Heart left ventricle (tissue), 16 donors: ENCODE measurements at places on chromosomes 6 and 20. TPM values are rescaled to one million over a fixed set of nuclear protein-coding genes. Genes with fewer than 3 reads are reported as not detected.

ARID1B gene
- total RNA-seq = 38.4 TPM

- no peak for DNase-seq
These were observed 102.3 kb downstream of the IRF4 start for GRCh38 chr6:493840-494239.

DNA sequence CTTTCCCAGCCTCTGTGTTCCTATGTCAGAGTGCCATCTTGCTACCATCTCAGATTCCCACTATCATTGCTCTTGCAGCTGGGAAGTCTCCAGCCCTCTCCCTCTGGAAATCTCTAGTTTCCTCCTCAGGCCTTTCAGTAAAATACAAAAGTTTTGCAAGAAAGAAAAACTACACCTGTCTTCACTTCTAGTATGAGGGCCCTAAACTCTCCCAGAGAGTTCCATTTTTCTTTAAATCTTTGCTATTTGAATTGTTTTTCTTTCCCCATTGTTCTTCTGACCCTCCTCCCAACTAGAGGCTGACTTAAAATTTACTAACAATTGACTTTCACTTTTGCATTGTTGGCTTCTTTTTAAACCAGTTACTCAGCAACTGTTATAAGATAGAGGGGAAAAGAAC, 62.8 kb downstream of the LY86 start:
- no peak for DNase-seq

DNA sequence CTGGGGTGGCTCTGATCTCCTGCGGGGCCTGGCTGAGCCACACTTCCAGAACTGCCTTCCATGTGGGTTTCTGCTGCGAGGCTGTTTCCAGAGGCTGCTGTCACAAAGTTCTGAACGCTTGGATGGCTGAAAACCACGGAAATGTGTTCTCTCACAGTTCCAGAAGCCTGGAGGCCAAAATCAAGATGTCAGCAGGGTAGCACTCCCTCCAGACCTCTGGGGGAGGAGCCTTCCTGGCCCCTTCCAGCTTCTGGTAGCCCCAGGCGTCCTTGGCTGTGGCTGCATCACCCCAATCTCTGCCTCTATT, 23.7 kb upstream of the BMP7 start:
- DNase-seq = no peak

- DNase-seq = no peak
These were observed 14.7 kb upstream of the PACSIN1 start for GRCh38 chr6:34451192-34451591.

DNA sequence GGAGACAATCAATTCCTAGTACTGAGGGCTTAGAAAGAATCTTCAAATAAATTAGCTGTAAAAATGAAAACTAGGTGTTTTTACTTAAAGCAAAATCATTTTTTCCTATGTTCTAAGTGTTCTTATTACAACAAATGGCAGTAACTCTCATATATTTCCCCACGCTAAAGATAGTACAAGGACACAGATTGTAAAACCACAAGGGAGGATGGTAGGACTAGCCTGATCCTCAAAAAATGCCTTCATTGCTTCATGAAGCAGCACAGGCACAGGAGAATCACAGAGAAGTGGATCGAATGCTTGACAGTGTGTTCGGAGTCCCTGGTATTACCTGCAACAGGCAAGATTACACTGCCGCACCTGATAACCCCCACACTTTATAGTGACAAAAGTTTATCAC, 58.5 kb downstream of the SAMD3 start:
- no peak for DNase-seq

DNA sequence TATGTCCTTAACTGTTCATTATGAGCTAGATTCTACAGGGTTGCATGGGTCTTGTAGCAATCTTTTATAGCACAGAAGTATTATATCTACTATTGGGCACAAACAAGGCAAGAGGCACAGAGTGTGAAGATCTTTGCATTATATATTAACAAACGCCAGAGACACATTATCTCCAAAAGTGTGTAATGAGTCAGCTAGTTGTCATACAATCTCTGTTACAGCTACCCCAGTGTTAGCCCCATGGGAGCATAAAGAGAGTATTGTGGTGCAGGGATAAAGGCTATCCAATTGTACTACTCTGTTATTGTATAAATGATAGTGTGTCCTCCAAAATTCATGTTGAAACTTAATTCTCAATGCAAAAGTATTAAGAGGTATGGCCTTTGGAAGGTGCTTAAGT, 148.4 kb upstream of the RIMS1 start:
- no peak for DNase-seq

DNA sequence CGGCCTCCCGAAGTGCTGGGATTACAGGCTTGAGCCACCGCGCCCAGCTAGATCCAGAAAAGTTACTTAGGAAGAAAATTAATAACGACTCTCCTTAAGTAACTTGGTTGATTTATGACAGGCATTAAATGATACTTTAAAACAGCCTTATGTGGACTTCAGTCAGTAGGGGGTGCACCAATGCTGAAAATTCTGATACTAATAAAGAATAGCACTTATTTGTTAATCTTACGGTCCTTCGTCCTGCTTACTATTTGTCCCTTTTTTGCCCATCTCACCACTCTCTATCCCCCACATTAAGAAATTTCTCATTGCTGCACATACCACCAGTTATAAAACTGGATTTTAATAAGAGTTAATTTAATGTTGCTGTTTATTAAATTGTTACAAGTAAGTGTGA, 12.7 kb upstream of the PRELID3B start:
- no peak for DNase-seq

GRCh38 chr6:72464246-72464645, 157.6 kb upstream of the KCNQ5 start:
- DNase-seq = no peak

- no peak for DNase-seq
These were observed 485.4 kb downstream of the CDKAL1 start for GRCh38 chr6:21019614-21020013.
